ENCODE measurements at places on chromosomes 3 and 15.

DNA sequence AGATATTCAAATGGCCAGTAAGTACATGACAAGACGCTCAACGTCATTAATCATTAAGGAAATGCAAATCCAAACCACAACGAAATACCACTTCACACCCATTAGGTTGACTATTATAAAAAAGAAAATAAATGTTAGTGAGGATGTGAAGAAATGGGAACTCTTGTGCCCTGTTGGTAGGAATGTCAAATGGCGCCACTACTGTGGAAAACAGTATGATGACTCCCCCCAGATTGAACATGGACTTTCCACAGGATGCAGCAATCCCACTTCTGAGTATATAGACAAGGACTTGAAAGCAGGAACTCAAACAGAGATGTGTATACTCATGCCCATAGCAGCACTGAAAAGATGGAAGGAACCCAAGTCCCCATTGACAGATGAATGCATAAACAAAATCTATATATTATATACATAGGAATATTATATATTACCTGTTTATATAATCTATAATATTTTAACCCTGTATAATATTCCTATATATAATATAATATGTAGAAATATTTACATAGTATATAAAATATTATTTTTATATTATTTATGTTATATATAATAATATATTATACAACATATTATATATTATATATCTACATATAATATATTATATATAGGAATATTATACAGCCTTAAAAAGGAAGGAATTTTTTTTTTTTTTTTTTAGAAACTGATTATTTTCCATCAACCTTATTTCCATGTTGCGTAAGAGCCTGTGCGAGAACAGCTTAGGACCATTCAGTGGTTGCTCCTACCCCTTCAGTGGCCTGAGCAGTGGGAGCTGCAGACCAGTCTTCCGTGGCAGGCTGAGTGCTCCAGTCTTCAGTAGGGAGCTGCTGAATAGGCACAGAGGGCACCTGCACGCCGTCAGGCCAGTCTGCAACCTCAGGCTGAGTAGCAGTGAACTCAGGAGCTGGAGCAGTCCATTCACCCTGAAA lies 17.6 kb upstream of the PIGZ start:
- no peak for DNase-seq

- DNase-seq = no peak
Measured at GRCh38 chr15:96234109-96234892, 96.2 kb upstream of the NR2F2 start.

DNA sequence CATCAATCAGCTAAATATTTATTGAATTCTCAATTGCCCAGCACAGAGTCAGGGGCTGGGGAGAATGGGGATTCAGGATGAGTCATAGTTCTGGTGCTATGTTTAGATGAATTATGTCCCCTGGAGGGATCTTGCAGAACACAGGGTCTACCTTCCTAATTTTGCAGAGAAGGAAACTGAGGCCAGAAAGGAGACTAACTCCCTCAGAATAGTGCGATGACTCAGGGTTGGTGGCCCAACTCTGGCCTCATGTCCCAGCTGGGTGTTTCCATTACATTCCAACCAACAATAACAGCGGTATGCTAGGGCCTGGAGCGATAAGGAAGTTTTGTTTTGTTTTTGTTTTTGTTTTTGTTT lies 270.9 kb downstream of the TLE3 start:
- no peak for DNase-seq

GRCh38 chr15:78850941-78851755 lies 21.5 kb upstream of the MORF4L1 start:
- no peak for DNase-seq

- no peak for DNase-seq
Measured at GRCh38 chr3:126938520-126939337, 44.2 kb upstream of the PLXNA1 start.

DNA sequence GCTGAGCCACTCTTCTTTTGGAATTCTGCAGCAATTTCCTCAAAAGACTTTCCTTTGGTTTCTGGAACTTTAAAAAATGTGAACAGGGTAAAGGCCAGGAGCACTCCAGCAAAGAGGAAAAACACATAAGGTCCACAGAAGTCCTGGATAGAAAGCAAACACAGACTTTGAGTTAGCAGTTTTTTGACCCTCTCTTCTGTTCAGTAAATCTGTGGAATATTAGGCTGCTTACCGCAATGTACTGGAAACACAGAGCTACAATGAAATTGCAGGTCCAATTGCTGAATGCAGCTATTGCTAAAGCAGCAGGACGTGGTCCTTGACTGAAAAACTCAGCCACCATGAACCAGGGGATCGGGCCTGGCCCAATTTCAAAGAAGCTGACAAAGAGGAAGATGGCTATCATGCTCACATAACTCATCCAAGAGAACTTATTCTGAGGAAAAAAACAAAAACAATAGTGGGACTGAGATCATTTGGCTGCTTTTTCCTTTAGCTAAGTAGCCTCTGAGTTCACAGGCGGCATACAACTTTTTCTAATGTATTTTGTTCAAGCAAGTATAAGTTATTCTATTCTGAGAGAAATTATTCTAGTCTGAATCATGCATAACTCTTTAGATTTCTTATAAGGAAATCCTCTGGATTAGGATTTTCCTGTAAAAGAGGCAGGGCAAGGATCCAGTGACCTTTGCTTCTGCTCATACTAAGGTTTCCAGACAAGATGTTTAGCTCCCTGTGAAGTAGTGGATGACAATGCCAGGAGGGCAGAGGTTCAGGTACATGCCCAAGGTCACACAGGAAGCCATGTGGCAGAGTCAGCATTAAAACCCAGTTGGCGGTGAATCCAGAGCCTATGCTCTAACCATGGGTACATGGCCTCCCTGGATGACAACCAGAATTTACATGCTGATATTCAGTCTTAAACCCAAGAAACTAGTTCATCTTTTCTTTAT lies 28.3 kb downstream of the SLC2A2 start:
- DNase-seq = no peak

GRCh38 chr3:47420511-47421484 lies 40.0 kb downstream of the PTPN23 start:
- DNase-seq = no peak

- no peak for DNase-seq
Measured at GRCh38 chr3:15092686-15093085, 6.3 kb downstream of the RBSN start.

- no peak for DNase-seq
Measured at GRCh38 chr3:47348411-47349154, 32.2 kb upstream of the PTPN23 start.

- peak; percentile 18 for DNase-seq
Measured at GRCh38 chr15:80906159-80906766, 83.4 kb downstream of the MESD start.

DNA sequence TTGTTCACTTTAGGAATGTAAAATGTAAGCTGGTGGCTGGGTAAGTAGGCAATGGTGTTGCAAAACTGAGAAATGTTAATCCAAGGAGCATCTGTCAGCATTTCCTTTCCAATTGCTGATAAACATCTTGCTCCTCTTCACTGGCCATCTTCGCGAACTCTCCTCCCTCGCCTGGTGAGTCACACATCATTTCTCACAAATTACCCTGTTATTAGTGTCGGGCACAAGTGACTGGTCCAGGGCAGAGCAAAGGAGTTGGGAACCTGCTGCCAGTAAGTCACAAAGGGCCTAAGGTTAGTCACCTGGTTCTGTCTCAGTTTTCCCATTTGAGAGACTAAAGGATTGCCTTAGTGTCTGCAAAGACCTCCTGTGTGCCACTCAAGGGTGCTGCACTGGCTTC lies 13.0 kb downstream of the CERS3 start:
- DNase-seq = no peak

GRCh38 chr3:32972482-32973146 lies 21.2 kb downstream of the CCR4 start:
- DNase-seq = no peak

DNA sequence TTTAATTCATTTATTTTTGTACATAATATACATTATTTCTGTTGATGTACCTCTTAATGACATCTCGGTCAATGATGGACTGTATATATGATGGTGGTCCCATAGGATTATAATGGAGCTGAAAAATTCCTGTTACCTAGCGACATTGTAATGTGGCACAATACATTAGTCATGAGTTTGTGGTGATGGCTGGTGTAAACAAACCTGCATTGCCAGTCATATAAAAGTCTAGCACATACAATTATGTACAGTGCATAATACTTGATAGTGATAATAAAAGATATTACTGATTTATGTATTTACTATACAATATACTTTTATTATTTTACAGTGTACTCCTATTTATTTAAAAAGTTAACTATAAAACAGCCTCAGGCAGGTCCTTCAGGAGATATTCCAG lies 15.1 kb downstream of the TTC14 start:
- DNase-seq = no peak

DNA sequence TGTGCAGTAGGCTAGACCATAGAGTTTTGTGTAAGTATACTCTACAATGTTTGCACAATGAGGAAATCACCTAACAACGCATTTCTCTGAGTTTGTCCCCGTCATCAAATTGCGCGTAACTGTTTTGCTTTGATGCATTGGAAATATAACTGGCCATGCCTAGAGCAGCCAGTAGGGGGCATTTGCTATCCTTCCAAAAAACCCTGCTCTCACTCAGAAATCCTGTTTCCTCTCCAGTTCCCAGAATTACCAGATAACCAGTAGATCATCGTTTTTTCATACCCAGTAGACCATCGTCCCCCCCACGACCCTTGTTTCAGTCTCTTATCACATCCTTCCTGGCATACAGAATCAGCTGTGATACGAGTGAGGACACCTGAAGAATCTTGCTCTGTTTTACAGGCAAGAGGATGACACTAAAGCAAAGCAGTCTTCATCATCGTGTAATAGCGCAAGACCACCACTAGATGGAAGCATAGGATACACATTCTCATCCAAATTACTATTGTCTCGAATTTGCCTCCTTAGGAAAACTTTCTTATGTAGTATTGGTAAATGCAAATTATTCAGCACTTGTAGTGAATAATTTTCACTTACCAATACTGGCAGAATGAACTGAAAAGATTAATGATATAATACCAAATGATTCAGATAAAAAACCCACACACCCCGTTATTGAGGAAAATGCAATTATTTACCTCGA lies 4.4 kb upstream of the GABRR3 start:
- DNase-seq = peak; percentile 42

- no peak for DNase-seq
Measured at GRCh38 chr3:89067736-89068135, 39.7 kb upstream of the EPHA3 start.

GRCh38 chr15:85551221-85551832 lies 170.9 kb downstream of the AKAP13 start:
- DNase-seq = no peak

DNA sequence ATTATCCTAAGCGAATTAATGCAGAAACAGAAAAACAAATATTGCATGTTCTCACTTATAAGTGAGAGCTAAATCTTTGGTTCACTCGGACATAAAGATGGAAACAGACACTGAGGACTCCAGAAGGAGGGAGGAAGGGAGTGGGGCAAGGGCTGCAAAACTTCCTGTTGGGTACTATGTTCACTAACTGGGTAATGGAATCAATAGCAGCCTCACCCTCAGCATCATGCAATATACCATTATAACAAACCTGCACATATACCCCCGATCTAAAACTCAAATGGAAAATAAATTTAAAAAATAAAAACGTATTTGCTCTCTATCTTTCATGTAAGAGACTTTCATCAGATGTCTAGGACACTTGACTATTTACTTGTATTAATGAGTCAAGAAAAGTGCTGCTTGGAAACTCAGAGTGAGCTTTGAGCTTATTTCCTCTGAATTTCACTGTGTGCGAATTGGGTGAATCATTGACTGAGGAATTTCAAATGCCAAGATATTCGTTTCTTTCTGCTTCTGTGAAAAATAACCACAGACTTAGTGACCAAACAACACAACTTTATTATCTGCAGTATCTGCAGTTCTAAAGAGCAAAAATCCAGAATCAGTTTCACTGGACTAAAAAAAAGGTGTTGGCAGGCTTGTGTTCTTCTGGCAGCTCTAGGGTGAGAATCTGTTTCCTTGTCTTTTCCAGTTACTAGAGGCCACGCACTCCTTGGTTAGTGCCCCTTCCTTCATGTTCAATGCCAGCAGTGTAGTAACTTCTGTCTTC lies 18.4 kb downstream of the TM4SF18 start:
- DNase-seq = no peak

- no peak for DNase-seq
Measured at GRCh38 chr15:37572401-37572800, 362.0 kb upstream of the TMCO5A start.

DNA sequence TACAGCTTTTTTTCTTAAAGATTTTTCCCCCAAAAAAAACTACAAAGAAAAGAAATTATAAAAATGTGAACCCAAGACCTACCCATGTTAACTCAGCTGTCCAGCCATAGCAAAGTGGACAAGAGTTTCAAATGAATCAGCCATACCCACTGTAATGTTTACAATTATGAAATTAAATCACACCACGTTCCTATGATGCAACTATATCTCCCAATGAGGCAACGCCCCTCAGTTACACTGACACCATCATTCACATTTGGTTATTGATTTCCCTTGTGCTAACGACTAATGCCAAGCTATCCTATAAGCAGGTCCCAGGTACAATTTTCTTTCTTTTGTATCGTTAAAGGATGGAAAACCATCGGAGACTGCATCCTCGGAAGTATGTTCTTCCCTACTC lies 115.1 kb upstream of the ICE2 start:
- DNase-seq = no peak

- no peak for DNase-seq
Measured at GRCh38 chr3:37519661-37520060, 342.0 kb upstream of the CTDSPL start.

- no peak for DNase-seq
Measured at GRCh38 chr3:39705351-39705900, 104.0 kb upstream of the MYRIP start.

- no peak for DNase-seq
Measured at GRCh38 chr3:179229177-179229576, 21.7 kb downstream of the KCNMB3 start.

DNA sequence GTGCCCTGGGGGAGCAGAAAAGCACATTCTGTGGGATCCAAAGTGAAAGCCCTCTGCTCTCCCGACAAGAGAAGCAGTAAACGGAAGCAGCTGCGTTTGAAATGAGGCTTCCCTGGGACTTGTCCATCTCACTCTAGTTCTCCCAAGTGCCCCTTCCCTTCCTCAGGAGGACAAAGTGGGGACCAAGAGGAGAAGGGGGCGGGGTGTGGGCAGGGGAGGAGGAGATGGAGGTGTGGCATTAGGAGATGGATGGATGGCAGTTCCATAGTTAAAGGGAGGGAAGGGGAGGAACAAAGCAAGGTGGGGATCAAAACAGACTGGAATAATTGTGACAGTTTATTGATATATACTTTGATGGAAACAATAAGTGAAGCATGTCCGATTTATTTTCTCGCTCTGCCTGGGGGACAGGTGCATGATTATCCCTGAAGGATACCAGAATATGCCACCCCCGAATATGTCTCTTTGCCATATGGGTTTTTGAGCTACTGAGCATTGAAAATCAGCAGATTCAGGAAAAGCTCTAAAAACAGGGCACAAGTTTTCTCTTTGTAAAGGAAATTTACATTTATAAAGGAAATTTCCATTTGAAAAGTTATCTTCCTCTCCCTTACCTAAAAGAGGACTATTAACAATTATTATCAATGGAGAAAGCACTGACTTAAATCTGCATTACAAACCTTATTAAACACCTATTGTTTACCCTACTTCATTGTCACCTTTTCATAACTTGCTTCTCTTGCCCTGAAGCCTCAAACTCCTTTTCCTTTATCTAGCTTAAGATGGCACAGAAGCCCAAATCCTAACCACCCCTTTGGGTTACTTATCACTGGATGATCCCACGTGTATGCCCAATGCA lies 58.9 kb upstream of the DAZL start:
- DNase-seq = no peak

- no peak for DNase-seq
Measured at GRCh38 chr15:41559239-41559782, 299 bp downstream of the TYRO3 start.

Measured in NCI-H1436 treated with DMSO at 0.1 percent for 48 hours (cell line).